ENCODE measurements at places on chromosomes 6 and 20.
A peak's percentile ranks its signal among the peaks of the same experiment; 100 is the strongest.

- peak; percentile 30 for DNase-seq
Measured at GRCh38 chr6:151493804-151494234, at the start of gene CCDC170. Gene CCDC170, plus strand, starts transcription at chr6:151494017. Its CDS starts 112 bp downstream, at chr6:151494129.

DNA sequence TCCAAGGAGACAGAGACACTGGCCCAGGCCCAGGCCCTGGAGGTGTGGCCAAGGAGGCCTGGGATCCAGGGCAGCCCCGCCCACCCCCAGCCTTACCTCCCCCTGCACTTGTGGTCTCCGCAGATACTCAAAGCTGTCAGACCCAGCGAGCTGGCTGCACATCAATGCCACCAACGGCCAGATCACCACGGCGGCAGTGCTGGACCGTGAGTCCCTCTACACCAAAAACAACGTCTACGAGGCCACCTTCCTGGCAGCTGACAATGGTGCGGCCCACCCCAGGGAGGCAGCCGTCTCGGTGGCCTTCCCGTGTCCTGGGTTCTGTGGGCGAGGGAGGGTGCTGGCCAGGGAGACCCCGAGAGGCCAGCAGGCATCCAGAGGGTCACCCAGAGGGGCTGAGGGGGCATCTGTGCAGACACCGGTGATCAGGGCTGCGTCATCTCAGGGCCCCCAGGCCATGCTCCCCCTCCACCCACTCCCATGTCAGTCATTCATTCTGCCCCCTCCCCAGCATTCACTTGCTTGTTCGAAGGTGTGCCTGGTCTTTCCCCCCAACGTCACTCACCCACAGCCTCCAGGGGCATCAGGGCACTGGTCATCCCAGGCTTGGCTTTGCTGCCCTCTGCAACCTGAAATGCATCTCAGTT, 141.3 kb downstream of the TAF4 start:
- DNase-seq: no peak

DNA sequence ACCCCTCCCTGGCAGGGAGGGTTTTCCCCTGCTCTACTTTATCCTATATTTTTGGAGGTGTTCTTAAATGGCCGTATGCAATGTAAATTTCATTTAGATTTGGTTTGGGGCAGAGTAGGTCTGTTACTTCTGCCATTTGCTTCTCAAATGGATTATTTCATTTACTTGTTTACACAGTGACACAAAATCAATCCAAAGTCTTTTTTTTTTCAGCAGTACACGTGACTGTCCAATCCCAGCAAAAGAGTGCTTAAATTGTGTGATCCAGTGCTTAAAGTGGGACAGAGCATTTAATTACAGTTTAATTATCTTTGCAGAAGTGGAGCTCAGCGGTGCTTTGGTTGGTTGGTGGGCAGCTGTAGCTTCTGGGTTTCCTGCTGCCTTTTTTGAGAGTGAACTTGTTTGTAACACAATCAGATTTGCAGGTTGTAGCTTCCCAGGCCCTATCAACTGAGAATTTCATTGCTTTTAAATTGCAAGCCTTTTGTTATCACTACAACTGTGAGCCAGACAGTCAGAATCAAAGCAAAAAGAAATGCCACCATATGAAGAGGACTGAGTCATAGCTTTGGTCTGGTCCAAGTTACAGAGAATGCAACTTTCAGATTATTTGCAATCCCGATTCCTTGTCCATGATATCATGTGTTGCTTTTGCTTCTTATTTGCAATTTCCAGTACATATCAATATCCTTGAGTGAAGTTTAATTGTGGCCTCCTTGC, 216.9 kb downstream of the DOK5 start:
- peak; percentile 3 for DNase-seq

GRCh38 chr20:31666258-31667042, 28.7 kb downstream of the COX4I2 start:
- DNase-seq: no peak

GRCh38 chr20:5030348-5031205, 29.3 kb upstream of the SLC23A2 start:
- no peak for DNase-seq

DNA sequence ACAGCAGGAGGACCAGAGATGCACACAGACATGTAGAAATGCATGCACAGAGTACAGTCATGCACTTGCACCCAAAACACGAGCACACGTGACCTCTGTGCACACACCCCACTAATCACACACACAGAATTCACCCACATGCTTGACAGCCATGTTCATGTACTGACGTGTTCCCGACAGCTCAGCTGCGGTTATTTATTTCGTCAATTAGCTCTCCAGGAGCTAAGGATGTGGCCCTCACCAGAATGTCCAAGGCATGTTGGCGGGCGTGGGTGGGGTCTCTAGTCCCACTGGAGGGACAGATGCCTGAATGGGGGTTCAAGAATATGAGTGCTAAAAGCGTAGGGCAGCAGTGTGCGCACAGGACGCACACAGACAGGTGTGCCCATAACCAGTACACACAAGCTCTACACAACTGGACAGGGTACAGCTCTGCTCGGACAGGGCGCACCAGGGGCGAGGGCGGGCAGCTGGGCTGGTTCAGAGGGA, 571 bp upstream of the PRPF6 start:
- no peak for DNase-seq

GRCh38 chr20:48599748-48600469, 227.9 kb downstream of the PREX1 start:
- DNase-seq: no peak

DNA sequence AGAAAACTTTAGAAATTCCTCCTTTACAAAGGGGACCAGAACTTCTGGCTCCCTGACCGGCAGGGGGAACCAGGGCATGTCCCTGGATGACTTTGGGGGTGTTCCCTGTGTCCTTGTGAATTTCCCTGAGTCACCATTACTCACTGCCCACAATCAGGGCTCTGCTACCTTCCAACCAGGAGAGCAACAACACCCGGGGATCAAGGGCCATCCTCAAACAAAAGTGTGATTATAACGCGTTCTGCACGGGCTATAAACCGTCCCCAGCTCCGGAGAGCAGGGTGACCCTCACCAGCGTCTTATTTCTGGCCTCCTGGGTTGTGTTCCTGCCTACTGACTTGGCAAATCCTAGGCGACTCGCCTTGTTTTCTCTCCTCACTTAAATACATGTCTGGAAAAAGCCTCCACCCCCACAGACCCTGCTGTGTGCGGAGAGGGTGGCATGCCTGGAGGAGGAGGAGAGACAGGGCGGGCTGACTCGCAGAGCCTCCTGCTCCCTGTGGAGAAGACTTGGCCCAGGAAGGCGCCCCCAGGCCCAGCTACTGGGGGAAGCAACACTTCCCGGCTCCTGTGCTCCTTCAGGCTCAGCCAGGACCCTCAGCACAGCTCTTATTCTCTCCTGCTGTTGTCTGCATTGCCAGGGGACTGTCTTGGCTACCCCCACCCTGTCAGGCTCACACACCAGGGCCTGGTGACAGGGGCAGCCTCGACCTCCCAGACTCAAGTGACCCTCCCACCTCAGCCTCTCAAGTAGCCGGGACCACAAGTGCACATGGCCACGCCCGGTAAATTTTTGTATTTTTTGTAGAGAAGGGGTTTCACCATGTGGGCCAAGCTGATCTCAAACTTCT, 54.1 kb downstream of the FGD2 start:
- no peak for DNase-seq

DNA sequence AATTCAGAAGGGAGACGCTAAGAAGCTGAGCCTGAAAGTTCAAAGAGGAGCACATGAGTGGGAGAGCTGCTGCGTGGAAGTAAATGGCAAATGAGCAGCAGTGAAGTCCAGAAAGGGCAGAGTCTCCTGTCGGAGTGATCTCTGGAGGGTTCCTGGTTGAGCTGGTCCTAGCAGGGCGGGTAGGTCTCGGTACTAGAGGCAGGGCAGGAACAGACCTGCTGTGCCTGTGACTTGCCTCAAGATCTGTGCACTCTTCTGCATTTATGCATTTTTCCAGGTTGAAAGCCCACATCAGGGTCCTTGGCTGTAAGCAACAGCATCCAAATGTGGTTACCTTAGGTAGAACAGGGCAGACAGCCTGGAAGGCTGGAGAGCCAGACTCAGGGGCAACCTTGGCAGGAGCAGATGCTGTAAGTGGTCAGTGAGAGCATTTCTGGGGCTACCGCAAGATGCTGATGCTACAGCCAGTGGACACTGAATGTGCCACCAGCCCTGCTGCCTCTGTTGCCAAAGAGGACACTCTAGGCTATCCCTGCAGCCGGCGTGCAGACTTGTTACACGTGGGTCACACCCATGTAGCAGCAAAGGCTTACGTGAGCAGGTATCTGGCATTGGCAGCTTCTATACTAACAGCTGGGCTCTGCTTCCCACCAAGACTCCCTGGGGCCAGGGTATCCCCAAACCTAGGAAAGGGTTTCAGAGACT, 8.4 kb downstream of the DUSP22 start:
- DNase-seq: no peak

DNA sequence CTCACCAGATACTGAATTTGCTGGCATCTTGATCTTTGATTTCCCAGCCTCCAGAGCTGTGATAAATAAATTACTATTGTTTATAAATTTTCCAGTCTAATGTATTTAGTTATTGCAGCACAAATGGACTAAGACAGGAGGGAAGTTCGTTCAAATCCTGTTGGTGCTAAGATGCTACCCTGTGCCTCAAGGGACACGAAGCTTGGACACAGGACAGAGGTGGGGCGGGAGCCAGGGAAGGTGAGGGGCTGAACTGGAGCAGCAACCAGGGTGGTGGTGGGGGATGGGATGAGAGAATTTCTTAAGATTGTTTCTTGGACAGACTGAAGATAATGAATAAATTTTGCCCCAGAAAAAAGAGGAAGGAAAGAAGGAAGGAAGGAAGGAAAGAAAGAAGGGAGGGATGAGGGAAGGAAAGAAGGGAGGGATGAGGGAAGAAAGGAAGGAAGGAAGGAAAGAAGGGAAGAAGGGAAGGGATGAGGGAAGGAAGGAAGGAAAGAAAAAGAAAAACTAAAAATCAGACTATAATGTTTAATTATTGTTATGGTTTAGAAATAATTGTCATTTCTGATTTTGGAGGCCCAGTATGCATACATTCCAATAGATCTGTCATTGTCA, 127.2 kb downstream of the CDC5L start:
- no peak for DNase-seq

DNA sequence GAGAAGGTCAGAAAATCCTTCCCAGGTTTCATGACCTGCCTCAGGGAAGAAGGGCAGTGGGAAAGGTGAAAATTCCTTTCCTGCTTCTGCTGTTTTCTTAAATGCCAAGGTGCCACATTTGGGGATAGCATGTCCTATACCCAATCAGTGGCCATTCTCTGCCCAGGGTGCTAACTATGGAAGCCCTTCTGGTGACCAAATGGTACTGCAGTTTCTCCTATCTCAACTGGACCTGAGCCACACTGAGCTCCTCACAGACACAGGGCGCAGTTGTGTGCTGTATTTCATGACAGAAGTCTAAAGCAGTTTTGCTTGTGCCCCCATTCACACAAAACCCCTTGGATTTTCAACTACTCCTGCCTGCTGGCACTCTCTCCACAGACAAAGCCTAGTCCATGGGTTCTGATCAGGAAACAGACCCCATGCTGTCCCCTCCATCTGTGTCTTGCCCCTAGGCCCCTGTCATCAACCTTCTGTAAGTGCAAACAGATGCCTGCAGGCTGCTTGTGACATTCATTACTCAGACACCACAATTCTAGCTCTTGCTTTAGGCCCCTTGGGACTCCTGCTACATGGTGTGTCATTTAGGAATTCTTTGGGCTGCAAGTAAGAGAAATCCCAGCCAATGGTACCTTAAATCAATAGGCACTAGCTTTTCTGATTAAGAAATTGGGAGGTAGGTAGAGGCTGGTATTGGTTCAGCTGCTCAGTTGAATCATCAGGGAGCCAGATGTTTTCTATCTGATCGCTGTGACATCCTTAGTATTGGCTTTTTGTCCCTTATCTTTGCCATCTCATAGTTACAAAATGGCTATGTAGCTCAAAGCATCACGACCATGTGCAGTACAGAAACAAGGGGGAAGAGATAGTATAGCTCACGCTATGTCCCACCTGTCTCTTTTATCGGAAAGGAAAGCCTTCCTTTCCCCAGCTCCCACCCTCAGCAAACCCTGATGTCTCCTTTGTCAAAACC, 147.8 kb downstream of the CD83 start:
- DNase-seq: no peak

GRCh38 chr6:147135211-147135681, 69.0 kb upstream of the STXBP5 start:
- no peak for DNase-seq

DNA sequence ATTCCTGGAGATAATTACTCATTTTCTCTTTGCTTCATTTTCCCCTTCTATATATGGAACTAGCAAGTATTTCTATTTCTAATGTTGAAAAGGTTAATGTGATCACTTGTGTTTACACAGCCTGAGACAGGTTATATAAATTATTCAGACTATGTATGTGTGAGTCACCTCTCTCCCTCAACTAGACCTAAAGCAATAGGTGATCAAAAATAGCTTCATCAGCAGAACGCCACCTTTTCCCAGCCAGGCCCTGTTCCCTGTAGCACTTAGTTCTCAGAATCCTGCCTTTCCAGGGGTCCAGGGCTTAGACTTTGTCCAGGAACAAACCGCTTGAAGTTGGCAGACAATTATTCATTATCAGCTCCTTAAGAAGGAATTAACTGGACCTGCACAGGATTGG, 125.3 kb upstream of the EXOC2 start:
- DNase-seq: no peak

GRCh38 chr6:131721161-131721560, 10.3 kb upstream of the CTAGE9 start:
- DNase-seq: peak; percentile 23

DNA sequence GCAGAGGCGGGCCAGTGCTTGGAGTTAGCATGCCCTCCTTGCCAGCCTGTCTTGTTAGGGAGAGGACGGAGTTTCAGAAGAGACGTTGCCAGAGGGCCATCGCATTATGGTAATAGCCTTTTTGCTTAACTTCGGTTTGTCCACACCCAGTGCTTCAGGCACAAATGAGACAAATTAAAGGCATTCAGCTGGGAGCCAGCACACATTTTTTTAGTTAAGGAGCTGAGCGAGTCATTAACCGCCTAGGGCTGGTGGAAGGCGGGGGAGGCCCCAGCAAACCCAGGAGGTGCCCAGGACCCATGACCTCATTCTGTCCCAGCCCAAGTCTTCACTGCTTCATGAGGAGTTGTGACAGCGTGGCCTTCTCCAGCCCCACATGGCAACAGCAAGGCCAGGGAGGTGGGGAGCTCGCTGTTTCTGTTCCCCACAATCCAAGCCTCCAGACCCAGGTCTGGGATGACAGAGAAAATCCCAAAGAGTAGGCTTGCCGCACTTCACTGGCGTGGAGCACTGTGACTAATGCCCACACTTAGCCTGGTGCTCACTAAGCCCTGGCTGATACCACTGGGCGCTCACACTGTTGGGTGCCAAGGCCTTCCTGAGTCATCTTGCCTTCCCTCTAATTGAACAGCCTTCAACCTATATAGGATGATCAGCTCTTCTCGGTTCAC, 237.1 kb downstream of the ANKRD60 start:
- DNase-seq: no peak

GRCh38 chr6:36296240-36296639, 26.4 kb downstream of the PNPLA1 start:
- no peak for DNase-seq
